Left ventricle myocardium superior (tissue), 1 donor: ENCODE measurements at places on chromosomes 1 and 21.

DNA sequence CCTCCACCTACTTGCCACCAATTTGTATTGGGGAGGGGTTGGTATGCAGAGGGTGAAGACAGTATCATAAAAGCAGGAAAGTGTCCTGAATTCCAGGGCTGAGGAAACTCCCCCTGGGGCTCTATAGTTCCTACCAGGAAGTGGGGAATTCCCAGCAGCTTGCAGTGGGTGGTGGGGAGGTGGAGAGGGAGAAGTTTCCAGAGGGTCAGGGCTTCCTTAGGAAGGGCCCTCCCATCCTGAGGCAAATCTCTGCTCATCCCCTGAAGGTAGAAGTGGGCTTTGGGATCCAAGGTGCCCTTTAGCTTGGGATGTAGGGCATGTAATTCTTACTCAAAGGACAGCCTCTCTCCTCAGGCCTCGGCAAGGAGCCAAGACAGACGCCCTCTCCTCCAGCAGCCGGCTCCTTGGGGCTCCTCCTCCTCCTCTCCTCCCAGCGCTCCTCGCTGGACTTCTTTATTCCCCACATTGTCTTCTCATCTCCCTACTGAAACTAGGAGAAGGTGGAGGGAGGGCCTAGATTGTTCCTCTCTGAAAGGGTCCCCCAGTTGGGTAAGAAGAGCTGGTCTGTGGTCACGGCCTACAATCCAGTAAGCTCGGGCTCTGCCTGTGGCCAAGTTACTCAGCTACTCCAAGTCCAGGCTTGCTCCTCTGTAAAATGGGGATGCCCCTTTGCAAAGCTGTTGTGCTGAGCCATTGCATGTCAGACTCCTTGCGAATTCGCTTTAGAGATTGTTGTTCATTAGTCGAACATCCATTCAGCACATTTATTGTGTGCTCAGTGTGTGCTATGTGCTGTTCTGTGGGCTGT, 17.9 kb upstream of the CSF1 start:
- peak; percentile 44 for DNase-seq

- no peak for DNase-seq
Observed at GRCh38 chr1:206556047-206556749, 48.9 kb downstream of the RASSF5 start.

DNA sequence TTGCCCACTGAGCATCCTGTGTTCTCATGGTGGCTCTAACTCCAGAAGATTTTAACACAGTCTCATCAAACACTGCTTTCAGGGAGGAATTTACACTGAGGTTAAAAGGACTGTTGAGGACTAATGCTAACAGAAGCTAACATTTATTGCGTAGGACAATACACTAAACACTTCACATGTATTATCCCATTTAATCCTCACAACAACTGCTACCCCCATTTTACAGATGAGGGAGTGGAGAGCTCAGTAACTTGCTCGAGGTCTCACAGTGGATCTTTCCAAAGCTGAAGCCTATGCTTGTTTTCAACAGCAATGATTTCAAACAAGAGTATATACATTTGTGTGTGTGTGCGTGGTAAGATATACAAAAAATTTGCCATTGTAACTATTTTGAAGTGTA, 13.9 kb downstream of the ATF3 start:
- no peak for DNase-seq

GRCh38 chr1:218377143-218377660, 32.1 kb downstream of the TGFB2 start:
- no peak for DNase-seq

DNA sequence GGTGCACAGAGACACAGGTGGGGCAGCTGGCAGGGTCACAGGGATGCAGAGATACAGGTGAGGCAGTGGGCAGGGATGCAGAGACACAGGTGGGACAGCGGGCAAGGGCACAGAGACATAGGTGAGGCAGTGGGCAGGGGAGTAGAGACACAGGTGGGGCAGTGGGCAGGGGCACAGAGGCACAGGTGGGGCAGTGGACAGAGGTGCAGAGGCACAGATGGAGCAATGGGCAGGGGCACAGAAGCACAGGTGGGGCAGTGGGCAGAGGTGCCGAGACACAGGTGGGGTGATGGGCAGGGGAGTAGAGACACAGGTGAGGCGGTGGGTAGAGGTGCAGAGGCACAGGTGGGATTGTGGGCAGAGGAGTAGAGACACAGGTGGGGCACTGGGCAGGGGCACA, 117.3 kb upstream of the KLHDC7A start:
- no peak for DNase-seq

DNA sequence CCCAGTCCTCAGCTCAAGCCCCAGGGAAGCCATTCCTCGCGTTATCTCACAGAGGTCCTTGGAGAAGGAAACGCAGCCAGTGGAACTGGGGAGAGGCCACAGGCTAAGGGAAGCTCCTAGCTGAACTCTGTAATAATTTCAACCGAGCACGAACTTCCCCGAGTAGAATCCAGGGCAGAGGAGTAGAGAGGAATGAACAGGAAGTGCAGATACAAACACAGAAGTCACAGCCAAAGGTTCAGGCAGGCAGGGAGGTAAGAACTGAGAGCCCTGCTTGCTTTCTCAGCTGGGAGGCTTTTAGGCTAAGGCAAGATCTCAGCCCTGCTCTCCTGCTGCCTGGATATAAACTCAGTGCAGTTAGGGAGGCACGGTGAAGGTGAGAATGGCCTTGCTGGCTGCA, 23.7 kb downstream of the WARS2 start:
- no peak for DNase-seq
